ENCODE measurements at places on chromosomes 12 and 14. TPM values are rescaled to one million over a fixed set of nuclear protein-coding genes. Genes with fewer than 3 reads are reported as not detected.

GRCh38 chr12:13891902-13892301, 89.5 kb downstream of the GRIN2B start:
- H3K4me1 ChIP-seq: peaks cover 10% of the 10 kb centered on the region
- no peaks in the 10 kb centered on the region for H3K36me3 ChIP-seq
- H3K4me3 ChIP-seq: no peak overlapping the region
- H3K27me3 ChIP-seq: no peaks in the 10 kb centered on the region
- no peak for DNase-seq

The GAS2L3 gene
- total RNA-seq: 36.2 TPM

The LRRC9 gene
- total RNA-seq: 1.0 TPM

- H3K27ac ChIP-seq: peak overlapping the region; percentile 20
- H3K27me3 ChIP-seq: no peaks in the 10 kb centered on the region
- no peak for DNase-seq
- H3K36me3 ChIP-seq: peaks cover 11% of the 10 kb centered on the region
Measured at GRCh38 chr14:39957290-39957689, 525.1 kb upstream of the FBXO33 start.

The LRP1-AS gene
- total RNA-seq: not detected

GRCh38 chr12:54251667-54252284, 28.1 kb downstream of the CBX5 start:
- no peak overlapping the region for H3K4me3 ChIP-seq
- peaks cover 30% of the 10 kb centered on the region for H3K36me3 ChIP-seq
- no peak overlapping the region for H3K27ac ChIP-seq
- no peak for DNase-seq
- H3K4me1 ChIP-seq: peaks cover 13% of the 10 kb centered on the region

GRCh38 chr12:91813701-91814100, 331.9 kb downstream of the BTG1 start:
- no peak for DNase-seq
- no peak overlapping the region for H3K27ac ChIP-seq
- H3K36me3 ChIP-seq: peaks cover 10% of the 10 kb centered on the region
- H3K4me1 ChIP-seq: peaks cover 13% of the 10 kb centered on the region

The FOXG1 gene
- total RNA-seq: not detected

DNA sequence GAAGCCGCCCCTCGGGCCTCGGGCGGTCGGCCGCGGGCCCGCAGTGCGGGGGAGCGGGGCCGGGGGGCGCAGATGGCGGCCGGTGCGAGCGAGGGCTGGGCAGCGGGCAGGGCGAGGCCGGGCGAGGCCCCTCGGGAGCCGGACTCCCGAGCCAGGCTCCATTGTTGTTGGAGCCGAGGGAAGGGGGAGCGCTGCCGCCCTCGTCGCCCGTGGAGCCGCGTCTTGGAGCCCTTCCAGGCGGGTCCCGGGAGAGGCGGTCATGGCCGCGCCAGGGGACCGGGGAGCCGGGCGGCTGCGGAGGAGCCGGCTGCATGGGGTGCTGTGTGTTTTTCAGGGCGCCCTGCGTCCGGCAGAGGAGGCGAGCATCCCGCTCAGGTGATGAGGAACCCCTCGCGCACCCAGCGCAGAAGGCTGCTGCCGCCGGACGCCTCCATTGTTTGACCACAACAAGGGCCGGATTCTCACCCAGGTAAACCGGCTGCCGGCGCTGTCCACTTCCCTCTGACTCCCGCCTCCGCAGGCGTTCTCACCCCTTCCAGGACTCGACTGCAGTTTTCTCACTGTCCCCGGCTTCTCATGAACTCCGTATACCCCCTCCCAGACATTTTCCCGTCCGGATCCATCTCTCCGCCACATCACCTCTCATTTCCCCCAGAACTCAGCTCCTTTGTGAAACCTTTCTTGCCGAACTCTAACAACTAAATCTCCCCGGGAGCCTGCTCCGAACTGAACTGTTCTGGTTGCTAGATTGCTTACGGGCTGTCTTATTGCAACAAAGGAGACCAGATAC, 732 bp downstream of the ZNF664 start:
- DNase-seq: peak; percentile 22
- peak overlapping the region; percentile 94 for H3K4me3 ChIP-seq
- H3K4me1 ChIP-seq: peaks cover 50% of the 10 kb centered on the region
- peaks cover 15% of the 10 kb centered on the region for H3K27me3 ChIP-seq
- H3K27ac ChIP-seq: peak overlapping the region; percentile 91
- H3K36me3 ChIP-seq: peaks cover 13% of the 10 kb centered on the region

The BATF gene
- total RNA-seq: not detected

- peaks cover 34% of the 10 kb centered on the region for H3K27me3 ChIP-seq
- no peaks in the 10 kb centered on the region for H3K36me3 ChIP-seq
- no peak for DNase-seq
- H3K27ac ChIP-seq: no peak overlapping the region
- H3K4me3 ChIP-seq: no peak overlapping the region
Measured at GRCh38 chr12:52769354-52769753, 7.8 kb downstream of the KRT76 start.
